Calu3 (cell line): ENCODE measurements at places on chromosomes 7 and 10. TPM values are rescaled to one million over a fixed set of nuclear protein-coding genes. Genes with fewer than 3 reads are reported as not detected.

The FAM131B gene
- total RNA-seq: 0.19 and 1.2 TPM in 2 replicates

The GALNT17 gene
- not detected in 2 replicates for total RNA-seq

- H3K27ac ChIP-seq: no peak overlapping the region
- H3K4me1 ChIP-seq: no peaks in the 10 kb centered on the region
- H3K27me3 ChIP-seq: no peaks in the 10 kb centered on the region
- DNase-seq: no peak
Observed at GRCh38 chr7:72435366-72435765, 23.2 kb upstream of the CALN1 start.

DNA sequence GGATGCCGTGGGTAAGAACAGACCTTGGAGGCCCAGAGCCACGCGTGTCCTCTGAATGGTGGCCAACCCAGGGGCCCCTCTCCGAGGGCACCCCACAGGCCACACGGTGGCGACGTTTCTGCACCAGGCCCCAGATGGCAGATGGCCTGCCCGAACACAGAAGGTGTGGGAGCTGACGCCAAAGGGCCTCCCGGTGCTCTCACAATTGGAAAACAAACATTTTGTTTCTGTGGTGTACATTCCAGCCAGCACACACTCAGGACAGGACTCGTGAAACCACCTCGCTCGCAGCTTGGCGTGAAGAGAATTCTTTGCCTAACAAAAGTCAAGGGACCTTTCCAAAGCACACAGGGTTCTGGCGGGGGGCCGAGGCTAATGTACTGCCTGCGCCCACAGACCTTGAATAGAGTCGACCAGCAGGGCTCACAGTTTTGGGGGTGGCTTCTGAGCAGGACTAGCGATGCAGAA is 112.1 kb downstream of the FAM53B start:
- H3K27me3 ChIP-seq: no peaks in the 10 kb centered on the region
- H3K4me3 ChIP-seq: no peak overlapping the region
- no peak overlapping the region for H3K27ac ChIP-seq
- no peak for DNase-seq
- H3K4me1 ChIP-seq: peaks cover 7% of the 10 kb centered on the region
- no peaks in the 10 kb centered on the region for H3K36me3 ChIP-seq

DNA sequence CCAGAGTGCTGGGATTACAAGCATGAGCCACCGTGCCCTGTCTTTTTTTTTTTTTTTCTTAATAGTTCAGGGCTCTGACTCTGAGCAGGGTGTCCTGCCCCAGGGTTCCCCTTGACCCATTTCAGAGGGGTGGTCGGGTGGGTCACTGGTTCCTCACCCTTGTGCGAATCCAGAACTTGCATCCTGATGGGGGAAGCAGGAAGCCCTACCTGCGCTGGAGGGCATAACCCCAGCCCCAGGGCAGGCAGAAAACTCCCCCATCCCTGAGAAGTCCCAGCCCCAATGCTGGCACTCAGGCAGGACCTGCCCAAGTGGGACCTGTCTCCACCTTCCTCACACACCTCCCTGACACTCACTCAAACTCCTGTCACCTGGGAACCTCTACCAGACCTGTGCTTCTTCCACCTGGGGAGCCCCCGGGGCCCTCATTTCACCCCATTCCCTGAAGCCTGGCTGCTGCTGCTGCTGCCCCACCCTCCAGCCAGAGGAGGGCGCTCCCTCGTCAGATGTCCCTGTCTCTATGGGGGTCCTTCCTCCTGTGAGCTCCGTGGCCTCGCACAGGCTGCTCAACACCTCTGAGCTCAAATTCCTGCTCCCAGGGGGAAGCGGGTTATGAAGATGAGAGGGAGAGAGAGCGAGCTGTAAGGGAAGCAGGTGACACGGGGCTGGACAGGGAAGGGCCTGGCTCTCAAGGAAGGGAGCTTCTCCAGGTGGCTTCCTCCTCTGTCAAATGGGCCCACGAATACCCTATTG is 15.1 kb upstream of the ZNF273 start:
- H3K27me3 ChIP-seq: peaks cover 19% of the 10 kb centered on the region
- peaks cover 5% of the 10 kb centered on the region for H3K36me3 ChIP-seq
- peak overlapping the region; percentile 64 for H3K4me3 ChIP-seq
- H3K4me1 ChIP-seq: peaks cover 8% of the 10 kb centered on the region
- peak; percentile 31 for DNase-seq
- no peak overlapping the region for H3K27ac ChIP-seq

DNA sequence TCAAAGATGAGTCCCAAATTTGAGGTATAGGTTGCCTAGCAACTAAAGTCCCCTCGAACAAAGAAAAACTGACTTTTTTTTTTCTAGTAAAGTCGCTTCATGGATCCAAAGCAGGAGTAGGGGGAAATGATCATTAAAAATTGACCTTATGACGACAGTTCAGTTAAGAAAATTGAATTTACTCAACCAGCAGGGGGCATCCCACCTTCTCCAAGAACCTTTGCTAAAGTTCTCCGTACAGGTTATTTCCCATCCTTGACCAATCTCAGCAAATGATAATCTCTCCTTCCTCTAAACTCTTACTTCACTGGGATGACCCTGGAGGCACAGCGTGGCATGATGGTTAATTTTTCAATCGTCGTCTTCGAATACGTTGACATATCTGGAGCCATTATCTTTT is 228.3 kb downstream of the CALN1 start:
- DNase-seq: no peak
- no peaks in the 10 kb centered on the region for H3K27me3 ChIP-seq

- peaks cover 98% of the 10 kb centered on the region for H3K27me3 ChIP-seq
- no peaks in the 10 kb centered on the region for H3K36me3 ChIP-seq
- no peaks in the 10 kb centered on the region for H3K4me1 ChIP-seq
- no peak for DNase-seq
- H3K4me3 ChIP-seq: no peak overlapping the region
- H3K27ac ChIP-seq: no peak overlapping the region
Observed at GRCh38 chr10:100810091-100810834, 64.9 kb downstream of the PAX2 start.

DNA sequence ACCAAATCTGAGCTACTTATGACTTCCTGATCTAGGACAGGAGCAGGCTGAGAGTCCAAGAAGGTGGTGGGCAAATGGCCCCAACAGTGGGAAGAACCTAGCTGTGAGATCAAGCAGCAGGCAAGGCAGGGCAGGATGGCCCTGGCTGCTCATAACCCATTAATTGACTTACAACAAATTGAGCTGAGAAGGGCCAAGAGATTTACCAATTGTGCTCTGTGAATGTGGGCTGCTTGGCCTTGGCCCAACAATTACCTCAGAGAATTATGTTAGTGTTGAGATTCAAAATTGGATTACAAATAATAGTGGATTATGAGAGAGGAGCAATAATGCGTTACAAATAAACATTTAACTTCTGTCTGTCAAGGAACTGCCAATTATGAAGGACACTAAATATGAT is 956.5 kb downstream of the KCNMA1 start:
- H3K4me1 ChIP-seq: no peaks in the 10 kb centered on the region
- H3K27ac ChIP-seq: no peak overlapping the region
- no peak for DNase-seq
